H1 (cell line): ENCODE measurements at places on chromosomes 3 and 15. TPM values are rescaled to one million over a fixed set of nuclear protein-coding genes. Genes with fewer than 3 reads are reported as not detected.

The CYP1A2 gene
- not detected in 2 replicates for total RNA-seq

DNA sequence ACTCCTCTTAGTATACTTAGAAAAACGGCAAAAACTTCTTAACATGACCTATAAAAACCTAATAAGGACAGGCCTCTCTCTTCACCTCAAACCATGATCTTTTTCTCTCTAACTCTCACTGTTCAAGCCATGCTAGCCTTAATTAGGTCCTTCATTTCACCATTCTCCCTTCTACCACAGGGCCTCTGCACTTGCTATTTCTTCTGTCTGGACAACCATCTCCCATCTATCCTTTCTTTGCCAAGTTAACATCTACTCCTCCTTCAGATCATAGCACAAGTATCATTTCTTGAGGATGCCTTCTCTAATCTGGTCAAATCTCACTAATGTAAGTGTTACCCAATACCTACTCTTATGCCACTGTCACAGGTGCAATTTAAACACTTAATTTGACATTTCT, 39.1 kb downstream of the TMCC1 start:
- DNase-seq, result no peak

DNA sequence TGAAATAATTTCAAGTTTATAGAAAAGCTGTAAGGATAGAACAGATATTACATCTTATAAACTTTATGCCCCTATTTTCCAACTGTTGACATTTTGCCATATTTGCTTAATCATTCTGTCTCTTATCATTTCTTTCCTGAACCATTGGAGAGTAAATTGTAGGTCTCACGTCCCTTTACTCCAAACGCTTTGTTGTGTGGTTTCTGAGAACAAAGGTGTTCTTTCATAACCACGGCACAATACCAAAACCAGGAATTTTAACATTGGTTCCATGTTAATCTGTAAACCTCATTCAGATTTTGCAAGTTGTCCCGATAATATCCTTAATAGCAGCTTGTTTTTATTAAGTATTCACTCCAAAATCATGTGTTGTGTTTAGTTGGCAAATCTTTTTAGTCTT, 134.8 kb downstream of the AKAP13 start:
- DNase-seq, result no peak

DNA sequence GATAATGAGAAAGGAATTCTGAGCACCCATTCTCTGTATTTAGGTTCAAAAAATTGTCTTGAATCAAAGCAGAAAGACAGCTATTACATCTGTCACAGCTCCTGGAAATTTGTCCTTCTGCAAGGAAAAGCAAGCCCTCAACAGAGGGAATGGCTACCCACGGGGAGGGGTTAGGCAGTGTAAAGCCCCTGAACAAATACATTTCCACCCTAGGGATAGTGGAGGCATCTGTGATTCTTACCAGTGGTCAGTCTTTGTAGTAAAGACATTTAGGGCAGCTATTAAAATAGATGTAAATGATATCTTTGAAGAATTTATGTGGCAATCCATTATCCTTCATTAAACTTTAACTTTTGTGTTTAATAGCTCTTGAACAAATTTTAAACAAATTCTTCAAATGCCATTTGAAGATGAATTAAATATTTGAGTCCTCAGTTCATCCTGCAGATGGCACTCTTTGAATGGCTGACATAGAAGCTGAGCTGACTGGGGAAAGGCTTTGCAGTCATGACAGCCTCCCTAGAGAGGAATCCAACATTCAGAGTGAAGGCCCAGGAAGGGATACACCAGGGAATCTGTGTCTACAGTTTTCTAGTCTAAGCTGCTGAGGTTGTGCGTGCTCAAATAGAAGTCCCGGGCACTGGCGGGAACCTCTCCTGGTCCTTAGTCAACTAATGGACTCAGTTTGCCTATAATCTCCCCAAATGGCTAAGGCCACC, 359.7 kb upstream of the ROPN1 start:
- DNase-seq, result no peak

DNA sequence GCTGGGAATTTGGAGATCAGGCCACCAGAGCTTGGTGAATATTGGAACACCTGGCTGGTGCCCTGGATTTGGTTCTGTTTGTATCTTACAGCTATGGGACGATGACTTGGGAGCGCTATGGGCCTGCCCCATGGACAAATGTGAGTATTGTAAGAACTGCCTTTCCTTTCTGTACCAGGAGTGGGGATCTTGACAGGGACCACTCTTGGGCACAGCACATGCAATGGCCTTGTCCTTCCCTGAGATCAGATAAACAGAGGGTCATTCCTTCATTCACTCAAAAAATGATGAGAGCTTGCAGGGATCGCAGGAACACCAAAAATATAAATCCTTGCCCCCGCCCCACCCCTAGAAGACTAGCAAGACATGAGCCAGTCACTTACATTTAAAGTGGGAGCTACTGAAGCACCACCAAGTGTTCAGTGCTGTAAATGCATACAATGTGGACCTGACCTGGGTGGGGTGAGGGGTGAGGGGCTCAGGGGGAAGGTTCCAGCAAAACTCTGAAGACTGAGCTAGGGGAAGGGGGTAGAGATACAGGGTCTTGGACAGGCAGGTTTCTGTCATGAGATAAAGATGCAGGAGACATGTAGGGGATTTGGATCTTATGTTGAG, 2.7 kb upstream of the CRELD1 start:
- no peak for DNase-seq

- DNase-seq, result no peak
Measured at GRCh38 chr3:46286947-46287565, 44.8 kb downstream of the CCR3 start.
